ENCODE measurements at places on chromosomes 2 and 18.

- DNase-seq = no peak
Measured at GRCh38 chr18:48208432-48209140, 200.6 kb downstream of the ZBTB7C start.

DNA sequence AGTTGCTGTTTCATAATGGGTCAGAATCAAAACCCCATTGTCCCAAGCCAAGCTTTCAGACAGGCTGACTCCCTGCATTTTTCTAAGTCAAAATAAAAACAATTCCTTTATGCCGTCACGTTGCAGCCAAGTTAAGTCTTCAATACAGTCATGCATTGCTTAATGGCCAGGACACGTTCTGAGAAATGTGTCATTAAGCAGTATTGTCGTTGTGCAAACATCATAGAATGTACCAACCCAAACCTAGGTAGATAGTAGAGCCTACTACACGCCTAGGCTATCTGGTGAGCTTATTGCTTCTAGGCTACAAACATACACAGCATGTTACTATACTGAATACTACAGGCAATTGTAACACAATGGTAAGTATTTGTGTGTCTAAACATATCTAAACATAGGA is 160.4 kb upstream of the FOSL2 start:
- no peak for DNase-seq

DNA sequence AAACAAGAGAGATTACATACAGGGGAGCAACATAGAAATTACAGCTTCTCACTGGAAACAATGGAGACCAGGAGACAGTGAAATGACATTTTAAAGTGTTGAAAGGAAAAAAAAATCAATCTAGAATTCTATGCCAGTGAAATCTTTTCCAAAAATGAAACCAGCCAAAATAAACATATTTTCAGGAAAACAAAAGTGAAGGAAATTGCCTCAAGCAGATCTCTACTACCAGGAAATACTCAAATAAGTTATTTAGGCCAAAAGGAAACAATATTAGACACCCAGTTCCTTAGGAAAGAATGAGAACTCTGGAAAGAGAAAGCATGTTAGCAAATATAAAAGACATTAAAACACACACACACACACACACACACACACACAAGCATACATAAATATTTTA is 339.9 kb upstream of the NCKAP5 start:
- DNase-seq = no peak

GRCh38 chr2:201926067-201926466 is 107.6 kb upstream of the FZD7 start:
- DNase-seq = no peak

GRCh38 chr2:66695226-66695735 is 260.4 kb downstream of the MEIS1 start:
- no peak for DNase-seq

DNA sequence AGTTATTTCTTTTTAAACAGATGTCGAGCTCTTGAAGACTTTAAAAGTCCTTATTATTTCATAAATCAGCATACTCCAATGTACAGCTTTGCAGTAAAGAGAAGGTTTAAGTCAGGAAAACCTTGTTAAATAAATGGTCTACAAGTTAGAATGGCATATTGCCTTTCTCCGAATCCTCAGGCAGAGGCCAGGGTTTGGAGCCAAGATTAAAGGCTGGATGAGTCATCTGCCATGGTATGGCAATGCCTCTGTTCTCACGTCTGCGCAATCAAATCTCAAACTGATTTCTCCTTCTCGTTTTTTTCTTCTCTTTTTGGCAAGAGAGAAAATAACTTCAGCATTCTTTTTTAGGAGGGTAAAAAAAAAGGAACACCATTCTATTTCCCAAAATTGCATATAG is 5.6 kb upstream of the KCNJ3 start:
- no peak for DNase-seq

DNA sequence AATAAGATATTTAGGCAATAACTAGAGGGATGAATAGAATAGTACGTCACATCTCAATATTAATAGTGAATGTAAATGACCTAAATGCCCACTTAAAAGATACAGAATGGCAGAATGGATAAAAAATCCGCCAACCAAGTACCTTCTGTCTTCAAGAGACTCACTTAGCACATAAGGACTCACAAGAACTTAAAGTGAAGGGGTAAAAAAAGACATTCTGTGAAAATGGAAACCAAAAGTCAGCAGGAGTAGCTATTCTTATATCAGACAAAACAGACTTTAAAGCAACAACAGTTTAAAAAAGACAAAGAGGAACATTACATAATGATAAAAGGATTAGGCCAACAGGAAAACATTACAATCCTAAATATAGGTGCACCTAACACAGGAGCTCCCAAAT is 56.7 kb upstream of the DSC1 start:
- DNase-seq = no peak

DNA sequence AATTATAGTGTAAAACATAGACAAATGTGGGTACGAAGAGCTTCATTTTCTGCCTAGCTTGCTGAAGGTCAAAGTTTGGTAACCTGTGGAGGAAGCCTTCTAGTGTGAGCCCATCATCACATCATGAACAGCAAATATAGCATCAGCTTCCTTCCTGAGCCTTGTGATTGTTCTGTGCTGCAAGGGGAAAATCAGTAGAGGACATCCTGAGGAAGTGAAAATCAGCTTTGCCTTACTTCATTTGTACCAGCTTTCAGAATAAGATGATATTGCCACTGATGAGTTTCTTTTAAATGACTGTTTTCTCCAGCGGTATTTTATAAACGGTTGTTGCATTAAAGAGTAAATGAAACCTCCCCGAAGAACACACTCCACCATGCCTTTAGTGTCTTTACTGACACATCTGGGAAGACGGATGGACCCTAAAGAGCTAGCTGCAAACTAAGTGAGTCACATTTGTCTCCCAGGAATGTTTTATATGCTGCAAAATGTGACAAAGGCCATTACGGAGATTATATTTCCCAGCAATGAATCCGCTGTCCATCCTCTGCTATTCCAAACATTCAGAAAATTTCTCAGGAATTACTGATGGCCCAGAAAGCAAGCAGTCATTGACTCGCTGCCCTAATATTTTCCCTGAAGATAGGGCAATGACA is 1272.8 kb downstream of the SUCLG1 start:
- no peak for DNase-seq

DNA sequence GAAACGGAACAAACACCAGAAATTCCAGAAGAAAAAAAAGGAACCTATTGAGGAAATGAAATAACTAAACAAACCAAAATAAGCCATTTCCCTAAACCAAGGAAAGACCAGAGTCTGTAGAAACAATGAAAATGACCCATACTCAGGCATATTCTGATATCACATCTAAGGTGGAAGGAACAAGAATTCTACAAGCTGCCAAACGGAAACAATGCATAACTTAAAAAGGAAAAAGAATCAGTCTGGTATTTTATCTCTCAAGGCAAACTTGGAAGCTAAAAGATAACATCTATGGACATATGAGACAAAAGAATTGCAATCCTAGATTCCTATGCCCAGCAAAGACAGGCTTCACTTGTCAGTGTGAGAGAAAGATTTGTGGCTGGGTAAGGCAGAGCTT is 326.2 kb downstream of the PDE11A start:
- DNase-seq = no peak

- no peak for DNase-seq
Measured at GRCh38 chr2:214995926-214996670, 142.3 kb downstream of the ABCA12 start.

GRCh38 chr2:44906972-44907371 is 34.5 kb upstream of the SIX3 start:
- DNase-seq = no peak

DNA sequence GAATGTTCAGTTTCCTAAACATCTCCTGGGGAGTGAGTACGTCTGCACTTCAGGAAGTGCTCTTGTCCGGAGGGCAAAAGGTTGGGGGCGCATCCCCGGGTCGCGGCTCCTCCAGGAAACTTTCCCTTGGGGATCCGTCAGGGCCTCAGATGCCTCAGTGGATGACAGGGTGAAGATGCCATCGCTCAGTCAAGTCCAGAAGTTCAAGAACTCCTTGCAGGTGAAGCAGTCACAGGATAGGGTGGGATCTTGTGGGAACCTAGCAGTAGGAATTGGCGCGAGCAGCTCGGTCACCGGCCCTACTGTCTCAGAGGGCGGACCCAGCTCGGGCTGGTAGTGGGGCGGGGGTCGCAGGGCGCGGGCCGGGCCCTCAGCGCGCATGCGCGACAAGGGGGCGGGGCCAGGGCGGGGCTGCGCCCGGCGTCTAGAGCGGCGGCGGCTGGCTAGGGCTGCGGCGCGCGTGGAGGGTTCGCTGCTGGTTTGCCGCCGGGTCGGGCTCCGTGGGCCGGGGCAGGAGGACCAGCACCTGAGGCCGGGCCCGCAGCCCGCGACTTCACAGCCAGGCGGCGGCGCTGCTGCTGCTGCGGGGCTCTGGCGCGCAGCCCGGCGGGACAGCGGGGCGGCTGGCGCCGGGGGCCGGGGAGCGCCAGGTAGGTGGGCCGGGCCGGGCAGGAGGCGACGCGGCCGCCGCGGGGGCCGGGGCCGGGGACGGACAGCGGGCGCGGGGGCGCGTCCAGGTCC is at the start of gene INPP4A:
INPP4A (plus strand) TSS at position 423 of the 741 bp plus-strand sequence. CDS start 75,191 bp downstream, outside the sequence.
- peak; percentile 79 for DNase-seq

GRCh38 chr2:174826051-174826450 is 61.8 kb upstream of the CHRNA1 start:
- DNase-seq = no peak

Measured in activated CD4-positive, alpha-beta T cell treated with anti-CD3 and anti-CD28 coated beads, Interleukin-2, amount 50 U/mL, for 48 hours (primary cell).